ENCODE measurements at places on chromosomes 7 and 10.

GRCh38 chr7:6020371-6021286, 10.5 kb upstream of the ANKRD61 start:
- DNase-seq: no peak

GRCh38 chr10:11098666-11099065, 81.0 kb downstream of the CELF2 start:
- DNase-seq: no peak

- no peak for DNase-seq
Observed at GRCh38 chr7:982511-983003, 424 bp upstream of the CYP2W1 start.

DNA sequence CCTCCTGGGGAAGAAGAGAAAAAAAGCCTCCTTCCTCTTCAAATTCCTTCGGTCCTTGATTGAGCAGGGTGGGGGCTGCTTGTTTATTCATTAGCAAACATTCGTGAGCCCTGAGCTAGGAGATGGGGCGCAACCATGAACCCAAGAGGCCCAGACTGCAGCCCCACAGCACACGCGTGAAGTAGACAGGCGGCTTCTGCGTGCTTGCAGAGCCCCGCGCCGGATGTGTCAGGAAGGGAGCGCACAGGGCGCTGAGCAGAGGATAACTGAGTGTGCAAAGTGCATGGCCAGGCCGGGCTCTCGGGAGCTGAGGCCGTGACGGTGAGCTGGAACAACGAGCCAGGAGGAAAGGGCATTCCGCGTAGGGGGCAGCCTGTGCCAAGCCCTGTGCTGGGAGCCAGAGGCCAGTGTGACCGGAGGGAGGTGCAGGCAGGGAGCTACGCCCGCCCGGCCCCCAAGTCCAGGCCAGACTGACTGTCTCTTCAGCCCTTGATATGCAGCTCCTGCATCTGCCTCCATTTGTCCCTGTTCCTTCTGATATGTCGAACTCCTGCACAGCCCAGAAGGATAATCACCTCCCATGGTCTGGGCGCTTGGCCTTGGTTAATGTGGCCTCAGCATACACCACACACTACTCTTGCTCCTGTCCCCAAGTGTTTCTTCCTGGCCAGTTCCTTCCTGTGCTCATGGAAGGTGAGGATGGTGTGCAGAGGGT, 4.6 kb downstream of the FOXL3 start:
- DNase-seq: no peak

DNA sequence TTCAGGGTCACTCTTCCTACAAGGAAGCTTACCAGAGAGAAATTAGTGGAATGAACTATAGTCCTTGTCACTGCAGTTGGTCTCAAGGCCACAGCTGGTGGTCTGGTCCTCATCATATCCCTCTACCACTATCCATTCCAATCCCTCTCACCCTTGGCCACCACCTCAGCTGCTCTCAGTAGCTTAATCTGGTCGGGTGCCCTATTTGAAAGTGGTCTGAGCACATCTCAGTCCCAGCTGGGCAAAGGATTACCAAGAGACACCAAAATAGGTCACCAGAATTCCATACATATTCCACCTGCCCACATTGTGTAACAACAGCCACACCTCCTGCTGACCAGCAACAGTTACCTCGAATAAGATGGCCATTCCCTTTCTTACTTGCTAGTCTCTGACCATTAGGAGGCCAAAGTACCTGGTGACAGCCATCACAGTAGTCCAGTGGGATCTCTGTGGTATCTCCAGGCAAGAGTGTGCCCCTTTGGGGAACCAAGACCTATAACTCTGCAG, 3.3 kb upstream of the ZC3HAV1 start:
- no peak for DNase-seq

DNA sequence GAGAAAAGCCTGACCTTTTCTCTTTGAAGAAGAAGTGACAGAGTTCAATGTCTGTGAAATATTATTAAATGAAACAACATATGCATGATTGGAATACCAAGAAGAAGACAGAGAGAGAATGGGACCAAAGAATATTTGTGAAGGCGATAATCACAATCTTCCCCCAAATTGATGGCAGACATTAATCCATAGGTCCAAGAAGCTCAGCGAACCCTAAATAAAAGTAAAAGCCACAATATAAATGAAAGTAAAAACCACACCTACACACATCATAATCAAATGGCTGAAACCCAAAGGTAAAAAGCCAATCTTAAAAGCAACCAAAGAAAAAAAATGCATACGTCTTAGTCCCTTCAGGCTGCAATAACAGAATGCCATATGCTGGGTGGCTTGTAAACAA, 84.0 kb downstream of the ODAD2 start:
- DNase-seq: no peak

DNA sequence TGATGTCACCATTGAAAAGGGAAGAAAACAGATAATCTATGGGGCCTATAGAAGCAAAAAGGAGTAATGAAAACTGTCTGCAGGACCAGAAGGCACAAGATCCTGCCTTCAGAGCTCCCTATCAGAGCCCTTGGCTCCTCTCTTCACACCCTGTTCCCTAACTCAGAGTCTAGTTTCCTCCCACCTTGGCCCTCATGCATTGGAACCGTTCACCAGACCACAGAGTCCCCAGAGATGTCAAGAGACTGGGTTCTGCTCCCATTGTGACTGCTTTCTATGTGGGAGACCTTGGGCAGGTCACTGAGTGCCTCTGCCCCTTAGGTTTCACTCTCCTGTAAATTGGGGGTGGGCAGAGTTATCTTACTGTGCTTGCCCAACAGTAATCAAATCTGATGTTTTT, 80.1 kb upstream of the RPA3 start:
- no peak for DNase-seq

GRCh38 chr7:127208351-127208750, 44.4 kb downstream of the GRM8 start:
- no peak for DNase-seq
